ENCODE measurements at places on chromosomes 7 and 10.

- peak; percentile 59 for DNase-seq
These were observed 64.8 kb upstream of the IGFBP3 start for GRCh38 chr7:45985902-45986301.

- DNase-seq, result peak; percentile 48
These were observed 67.4 kb downstream of the SLC29A4 start for GRCh38 chr7:5350174-5350463.

- peak; percentile 32 for DNase-seq
These were observed 7.5 kb downstream of the GRID1 start for GRCh38 chr10:86359111-86359510.

DNA sequence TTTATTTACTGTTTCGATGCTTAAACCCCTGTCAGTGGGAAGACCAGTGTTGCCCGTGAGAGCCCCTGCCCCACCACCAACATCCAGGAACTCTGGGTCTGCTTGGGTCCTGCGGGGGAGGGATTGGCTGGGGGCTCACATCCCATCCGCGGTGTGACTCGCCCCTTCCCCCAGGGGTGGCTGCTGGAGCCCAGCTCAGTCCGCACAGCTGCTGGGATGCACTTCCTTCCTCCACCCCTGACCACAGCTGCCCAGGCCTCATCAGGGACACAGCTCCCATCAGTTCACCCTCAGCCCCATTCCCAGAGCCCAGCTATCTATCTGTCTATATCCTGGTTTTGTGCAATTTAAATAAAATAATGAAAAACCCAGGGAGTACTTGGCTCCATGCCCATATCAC is 54.5 kb downstream of the JAKMIP3 start:
- DNase-seq, result no peak

DNA sequence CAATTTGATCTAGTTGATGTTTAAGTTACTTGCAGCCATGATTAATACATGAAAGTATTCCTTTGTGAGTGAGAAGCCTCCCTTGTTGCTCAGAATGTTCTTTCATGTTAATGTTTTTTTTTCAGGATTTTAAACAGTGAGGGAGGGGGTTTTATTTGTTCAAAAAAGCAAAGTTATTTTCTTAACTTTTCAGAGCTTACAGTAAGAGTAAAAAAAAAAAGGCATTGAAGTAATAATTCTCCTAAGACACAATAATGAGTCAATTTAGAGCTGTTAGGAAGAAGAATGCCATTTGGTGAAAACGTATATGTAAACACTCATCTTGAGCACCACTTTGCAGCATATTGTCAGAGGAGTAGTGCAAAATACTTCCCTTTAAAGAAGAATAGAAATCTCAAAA is 105.8 kb downstream of the SEMA3A start:
- DNase-seq, result no peak

DNA sequence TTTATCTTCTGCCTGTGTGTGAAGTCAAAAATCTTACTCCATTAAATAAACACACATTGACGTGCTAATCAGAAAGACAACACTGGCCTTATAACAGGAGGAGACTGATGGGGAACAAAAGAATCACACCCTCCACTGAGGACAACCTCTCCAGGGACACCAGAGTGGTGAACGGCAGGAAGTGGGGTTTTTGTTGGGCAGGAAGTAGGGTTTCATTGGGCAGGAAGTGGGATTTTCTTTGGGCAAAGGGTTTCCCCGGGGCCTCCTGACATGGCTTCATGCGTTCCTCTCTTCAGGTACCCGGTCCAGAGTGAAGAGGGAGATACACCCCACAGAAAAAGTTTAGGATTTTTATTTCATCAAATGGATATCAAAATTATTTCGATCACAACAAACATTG is 30.6 kb downstream of the ADARB2 start:
- no peak for DNase-seq

DNA sequence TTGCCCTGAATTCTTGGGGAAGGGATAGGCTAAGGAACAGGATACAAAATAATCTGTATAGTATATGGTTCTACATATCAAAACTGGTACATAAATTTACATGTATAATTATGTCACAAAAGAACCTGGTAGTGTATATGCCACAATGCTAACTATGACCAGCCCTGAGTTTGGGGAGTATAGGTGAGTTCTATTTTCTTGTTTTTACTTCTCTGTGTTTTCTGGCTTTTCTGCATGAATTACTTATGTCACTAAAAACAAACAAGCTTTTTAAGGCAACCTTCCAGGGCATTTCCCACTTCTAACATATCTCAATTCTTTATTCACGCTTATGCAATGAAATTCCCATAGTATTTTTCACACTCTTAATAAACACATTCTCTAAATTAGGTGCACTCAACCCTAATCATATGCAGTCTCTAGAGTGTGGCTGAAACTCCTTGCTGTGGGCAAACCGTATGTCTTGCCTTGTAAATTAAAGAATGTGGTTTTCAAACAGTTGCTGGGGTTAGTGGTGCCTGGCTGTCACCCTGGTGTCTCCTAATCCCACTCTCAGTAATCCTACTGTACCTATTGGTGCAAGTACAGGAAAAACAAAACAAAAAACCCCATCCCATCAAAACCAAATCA is 14.0 kb upstream of the INSIG1 start:
- DNase-seq, result no peak

- peak; percentile 27 for DNase-seq
These were observed 79.4 kb downstream of the MYL10 start for GRCh38 chr7:101549734-101550133.

DNA sequence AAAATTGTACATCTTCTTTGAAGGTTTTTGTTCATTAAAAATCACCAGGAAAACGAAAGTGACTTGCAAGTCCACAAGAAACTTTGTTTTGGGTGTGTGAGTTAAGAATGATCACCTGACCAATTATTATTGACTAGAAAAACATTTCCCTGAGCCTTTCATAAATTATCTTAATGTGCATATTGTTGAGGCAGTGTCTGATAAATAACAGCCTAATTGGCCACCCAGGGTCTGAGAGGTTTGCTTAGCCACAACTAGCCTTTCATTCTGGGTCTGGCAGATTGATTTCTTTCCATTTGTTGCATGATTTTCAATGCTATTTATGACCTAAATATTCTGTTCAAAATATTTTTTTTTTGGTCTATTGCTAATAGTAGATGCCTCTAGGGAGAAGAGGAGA is 152.8 kb downstream of the AUTS2 start:
- DNase-seq, result no peak

DNA sequence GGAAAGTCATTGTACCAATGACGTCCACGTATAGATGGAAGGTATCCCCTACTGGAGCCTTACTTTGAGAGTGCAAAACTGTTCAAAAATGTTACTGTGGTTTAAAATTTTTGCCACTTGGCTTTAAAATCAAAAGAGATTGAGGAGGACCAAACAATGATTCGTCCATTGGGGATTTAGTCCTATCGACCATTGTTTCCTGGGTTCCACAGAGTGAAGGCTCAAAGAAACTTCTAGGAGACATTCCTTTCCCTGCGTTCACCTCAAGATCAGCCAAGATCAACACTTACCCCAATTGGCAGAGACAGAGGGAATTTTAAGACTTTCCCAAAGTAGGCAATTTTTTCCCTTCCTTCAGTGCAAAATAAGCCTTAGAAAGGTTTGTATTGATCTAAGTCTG is 152.3 kb downstream of the NEBL start:
- DNase-seq, result no peak

- DNase-seq, result no peak
These were observed 25.5 kb upstream of the NME8 start for GRCh38 chr7:37822946-37823345.

GRCh38 chr10:25954851-25955250 is 20.8 kb downstream of the MYO3A start:
- no peak for DNase-seq

GRCh38 chr7:106486331-106486730 is 174.6 kb downstream of the CCDC71L start:
- no peak for DNase-seq

DNA sequence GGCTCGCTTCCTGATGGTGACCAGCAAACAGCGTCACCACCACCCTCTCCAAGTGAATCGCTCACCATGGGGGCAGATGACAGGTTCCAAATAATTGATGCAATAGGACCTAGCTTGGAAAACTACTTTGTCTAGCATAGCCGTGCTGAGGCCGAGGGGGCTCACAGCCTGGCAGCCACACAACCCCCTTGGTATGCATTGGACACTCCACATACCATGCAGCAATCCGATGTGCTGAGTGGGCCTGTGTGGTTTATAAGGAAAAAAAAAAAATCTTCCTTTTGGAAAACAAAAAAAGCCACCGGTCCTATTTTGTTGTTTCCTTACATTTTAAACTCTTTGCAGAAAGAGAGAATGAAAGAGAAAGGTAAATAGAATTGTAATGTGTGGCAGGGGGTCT is 15.1 kb downstream of the GATA3 start:
- DNase-seq, result peak; percentile 66

DNA sequence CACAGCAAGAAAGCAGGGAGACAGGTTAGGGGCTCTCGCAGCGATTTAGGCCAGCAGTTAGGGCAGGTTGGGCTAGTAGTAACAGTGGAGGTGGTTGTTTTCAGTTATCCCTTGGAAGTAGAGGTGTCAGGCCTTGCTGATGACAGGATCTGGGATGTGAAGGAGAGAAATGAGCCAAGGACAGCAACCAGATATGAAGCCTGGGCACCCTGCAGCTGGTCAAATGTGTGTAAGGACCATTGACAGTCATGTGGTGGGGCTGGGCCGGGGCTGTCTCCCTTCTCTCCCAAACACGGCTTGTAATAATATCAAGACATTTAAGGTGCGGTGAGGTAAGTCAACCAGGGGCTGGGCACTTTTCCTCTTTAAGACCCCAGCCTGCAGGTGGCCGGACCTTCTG is 112.5 kb upstream of the IGFBP3 start:
- no peak for DNase-seq

DNA sequence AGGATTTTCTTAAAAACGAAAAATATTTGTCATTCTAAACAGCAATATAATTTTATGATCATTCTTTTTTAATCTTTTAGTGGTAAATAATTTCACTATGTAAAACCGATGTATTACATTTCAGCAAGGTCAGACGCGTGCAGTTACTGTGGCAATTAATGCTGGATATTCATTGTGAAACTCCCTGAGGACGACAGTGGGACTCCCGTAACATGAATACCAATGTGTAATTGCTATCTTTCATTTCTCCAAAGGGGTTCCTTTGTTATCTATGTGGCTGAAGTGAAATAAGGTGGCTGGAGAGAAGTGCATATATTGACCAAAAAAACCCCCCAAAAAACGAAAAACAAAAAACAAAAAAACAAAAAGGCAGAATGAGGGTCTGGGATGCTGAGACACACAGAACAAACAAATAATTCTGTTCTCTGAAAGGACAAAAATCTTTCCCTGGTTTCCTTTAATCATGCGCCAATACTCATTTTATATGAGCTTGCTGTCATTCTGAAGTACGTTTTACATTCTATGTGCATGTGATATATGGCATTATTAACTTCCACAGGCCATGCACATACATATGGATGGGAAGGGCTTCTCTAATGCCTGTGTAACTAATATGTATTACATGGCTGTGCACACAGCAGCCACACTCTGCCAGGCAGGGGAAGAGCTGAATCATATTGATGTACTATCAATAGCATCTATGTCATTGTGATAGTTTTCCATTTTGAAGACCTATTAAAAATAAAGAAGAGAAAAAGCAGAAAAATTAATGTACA is 161.4 kb downstream of the RAPGEF5 start:
- DNase-seq, result no peak

- no peak for DNase-seq
These were observed 305.4 kb downstream of the KCNMA1 start for GRCh38 chr10:77332256-77332655.

DNA sequence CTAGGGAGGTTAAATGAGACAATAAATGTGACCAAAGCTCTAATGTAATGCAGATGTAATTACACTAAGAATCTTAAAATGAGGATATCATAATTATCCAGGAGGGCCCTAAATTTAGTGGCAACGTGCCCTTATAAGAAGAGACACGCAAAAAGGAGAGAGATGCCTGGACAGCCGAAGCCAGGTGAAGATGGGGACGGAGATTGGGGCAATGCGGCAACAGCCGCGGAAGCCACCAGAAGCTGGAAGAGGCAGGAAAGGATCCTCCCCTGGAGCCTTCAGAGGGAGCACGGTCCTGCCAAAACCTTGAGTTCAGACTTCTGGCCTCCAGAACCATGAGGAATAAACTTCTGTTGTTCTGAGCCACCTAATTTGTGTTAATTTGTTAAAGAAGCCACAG is 25.3 kb upstream of the C10orf71 start:
- DNase-seq, result no peak

DNA sequence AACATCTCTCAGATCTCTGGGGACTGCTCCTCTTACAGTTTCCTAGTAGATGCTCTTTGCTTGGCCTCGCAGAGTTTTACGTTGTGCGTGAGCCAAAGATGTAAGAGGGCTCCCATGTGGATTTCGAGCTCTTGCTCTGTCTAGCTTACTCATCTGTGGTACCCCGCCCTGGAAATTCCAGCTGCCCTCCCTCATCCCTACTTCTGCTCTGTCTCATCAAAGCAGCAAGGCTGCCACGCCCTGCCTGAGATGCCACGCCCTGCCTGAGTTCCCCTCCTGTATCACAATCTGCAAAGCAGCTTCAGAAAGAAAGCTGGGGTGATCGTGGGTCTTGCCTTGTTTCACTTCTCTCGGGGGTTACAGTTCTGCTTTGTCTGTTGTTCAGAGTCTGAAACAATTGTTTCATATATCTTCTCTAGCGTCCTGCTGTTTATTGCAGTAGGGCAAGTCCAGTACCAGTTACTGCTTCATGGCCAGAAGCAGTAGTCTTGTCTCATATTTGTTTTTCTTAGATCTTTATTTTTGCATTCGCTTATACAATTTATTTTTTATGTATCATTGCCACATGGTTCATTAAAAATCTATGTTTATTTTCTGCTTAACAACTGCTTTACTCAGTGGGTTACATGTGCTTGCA is 36.1 kb upstream of the CCNY start:
- peak; percentile 63 for DNase-seq

- no peak for DNase-seq
These were observed 12.7 kb upstream of the CACUL1 start for GRCh38 chr10:118767297-118768040.

- DNase-seq, result no peak
These were observed 44.8 kb upstream of the KCNIP2 start for GRCh38 chr10:101888251-101888949.

Data from islet precursor cell (in vitro differentiated cells).